ENCODE measurements at places on chromosomes 11 and 22. TPM values are rescaled to one million over a fixed set of nuclear protein-coding genes. Genes with fewer than 3 reads are reported as not detected.

The KCNJ1 gene
- not detected for total RNA-seq

The GGTLC2 gene
- not detected for total RNA-seq

The SCGB1C1 gene
- total RNA-seq, result not detected

The NRXN2 gene
- not detected for total RNA-seq

The ROM1 gene
- total RNA-seq, result 5.8 TPM

The C11orf87 gene
- total RNA-seq, result not detected
